ENCODE measurements at places on chromosomes 4 and X.
A peak's percentile ranks its signal among the peaks of the same experiment; 100 is the strongest.

- DNase-seq = no peak
Measured at GRCh38 chr4:73422458-73422752, 13.6 kb upstream of the AFP start.

- DNase-seq = no peak
Measured at GRCh38 chrX:47574076-47574546, 8.1 kb upstream of the TIMP1 start.

DNA sequence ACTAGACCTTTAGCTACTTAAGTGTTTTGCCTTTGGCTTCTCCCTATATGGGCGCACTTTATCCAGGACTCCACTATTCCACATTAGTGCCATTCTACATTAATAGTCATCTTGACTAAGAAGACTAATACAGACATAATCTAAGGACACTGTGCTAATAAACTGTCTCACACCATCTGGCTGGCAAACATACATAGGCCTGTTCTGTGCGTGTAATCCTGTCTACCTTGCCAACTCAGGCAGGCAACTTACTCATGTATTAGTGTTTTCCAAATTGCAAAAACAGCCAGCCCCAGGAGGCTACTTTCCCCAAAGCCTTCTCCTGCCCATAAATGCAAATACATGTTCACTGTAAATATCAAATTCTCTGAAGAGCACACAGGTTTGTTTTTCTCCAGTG, 587.3 kb downstream of the TMA16 start:
- DNase-seq = no peak

DNA sequence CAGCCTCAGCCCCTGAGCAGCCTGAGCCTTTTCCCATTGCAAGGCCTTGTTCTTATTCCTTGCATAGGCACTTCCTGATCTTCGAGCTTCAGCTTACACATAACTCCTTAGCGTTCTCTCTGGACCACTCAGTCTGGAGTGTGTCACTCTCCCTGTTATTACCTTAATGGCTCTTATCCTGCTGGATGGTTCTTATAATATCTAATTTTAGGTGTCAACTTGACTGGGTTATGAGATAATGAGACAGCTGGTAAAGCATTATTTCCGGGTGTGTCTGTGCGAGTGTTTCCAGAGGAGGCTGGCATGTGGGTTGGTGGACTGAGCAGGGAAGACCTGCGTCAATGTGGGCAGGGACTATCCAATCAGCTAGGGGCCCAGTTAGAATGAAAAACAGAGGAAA, 75.7 kb downstream of the HAUS3 start:
- DNase-seq = no peak

DNA sequence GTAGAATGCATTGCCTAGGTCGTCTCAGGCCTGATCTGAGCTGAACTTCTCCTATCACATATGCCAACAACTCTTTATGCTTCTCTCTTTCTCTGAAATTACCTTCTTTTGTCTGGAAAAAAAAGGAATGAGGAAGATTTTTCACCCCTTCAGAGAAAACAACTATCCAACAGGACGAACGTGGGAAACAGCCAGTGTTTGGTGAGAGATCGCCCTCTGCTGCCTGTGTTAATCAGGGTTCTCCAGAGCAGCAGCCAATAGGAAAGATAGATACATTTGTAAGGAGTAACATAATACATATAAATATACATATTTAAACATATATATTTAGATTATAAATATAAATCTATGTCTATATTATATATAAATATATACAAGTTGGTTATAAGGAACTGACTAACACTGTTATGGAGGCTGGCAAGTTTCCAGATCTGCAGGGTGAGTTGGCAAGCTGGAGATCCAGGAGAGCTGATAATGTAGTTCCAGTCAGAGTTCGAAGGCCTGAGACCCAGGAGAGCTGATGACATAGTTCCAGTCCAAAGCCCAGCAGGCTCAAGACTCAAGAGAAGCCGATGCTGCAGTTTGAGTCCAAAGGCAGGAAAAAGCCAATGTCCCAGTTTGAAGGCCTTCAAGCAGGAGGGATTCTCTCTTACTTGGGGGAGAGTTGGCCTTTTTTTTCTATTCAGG, 13.3 kb downstream of the CETN2 start:
- DNase-seq = no peak

GRCh38 chr4:73860181-73860580, 7.1 kb downstream of the PF4V1 start:
- no peak for DNase-seq

- no peak for DNase-seq
Measured at GRCh38 chr4:82450966-82451755, 20.8 kb downstream of the ENOPH1 start.

DNA sequence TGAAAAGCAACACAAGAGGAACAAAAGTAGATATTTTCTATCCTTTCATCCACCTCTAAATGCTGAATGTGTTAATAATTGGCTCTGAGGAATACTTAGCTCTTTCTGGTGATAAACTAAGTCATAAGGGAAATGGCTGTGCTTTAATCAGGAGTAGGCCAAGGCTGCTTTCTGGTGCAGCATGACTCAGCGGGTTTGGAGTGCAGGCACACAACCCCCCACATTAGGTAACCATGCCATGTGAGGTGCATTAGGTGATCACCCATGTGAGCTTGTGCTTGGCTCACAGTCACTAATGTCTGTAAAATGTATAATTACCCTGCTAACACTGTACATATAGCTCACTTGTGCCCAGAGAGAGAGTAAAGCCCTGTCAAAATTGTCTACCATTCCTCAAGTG, 57.2 kb downstream of the USP38 start:
- no peak for DNase-seq

GRCh38 chr4:2570551-2571222, 34.2 kb downstream of the FAM193A start:
- DNase-seq = peak; percentile 78

GRCh38 chrX:131801911-131802310, 221.2 kb upstream of the STK26 start:
- DNase-seq = no peak

- peak; percentile 38 for DNase-seq
Measured at GRCh38 chrX:39196192-39197102, 395.2 kb downstream of the MID1IP1 start.

DNA sequence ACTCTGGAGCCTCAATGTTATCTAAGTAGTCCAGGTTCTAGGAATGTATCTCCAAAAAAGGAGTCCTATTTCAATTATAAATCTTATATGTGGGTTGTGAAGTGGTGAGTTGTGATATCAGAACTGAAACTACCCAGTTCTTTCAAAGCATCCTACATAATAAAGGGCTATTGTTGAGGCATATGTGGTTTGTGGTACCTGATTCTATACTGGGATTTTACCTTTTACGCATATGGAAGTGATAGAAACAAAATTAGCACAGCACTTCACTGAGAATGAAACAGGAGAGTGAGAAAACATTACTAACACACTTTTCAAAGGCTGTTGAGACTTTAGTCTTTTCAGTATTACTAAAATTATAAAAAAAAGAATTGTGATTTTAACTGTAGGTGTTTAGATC, 417.7 kb upstream of the GALNT7 start:
- DNase-seq = no peak

DNA sequence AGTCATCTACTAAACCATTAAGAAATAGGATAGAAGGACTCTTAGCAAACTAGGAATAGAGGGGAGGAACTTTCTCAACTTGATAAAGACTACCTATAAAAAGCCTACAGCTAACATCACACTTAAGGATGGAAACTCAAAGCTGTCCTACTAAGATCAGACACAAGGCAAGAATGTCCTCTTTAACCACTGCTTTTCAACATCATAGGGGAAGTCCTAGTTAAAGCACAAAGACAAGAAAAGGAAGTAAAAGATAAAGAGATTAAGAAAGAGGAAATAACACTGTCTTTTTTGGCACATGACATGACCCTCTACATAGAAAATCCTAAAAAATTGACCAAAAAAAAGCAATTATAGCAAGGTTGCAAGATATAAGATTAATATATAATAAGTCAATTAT, 136.6 kb downstream of the FBXW7 start:
- DNase-seq = no peak

GRCh38 chrX:148530464-148531077, 30.2 kb downstream of the AFF2 start:
- no peak for DNase-seq

GRCh38 chrX:141632124-141632523, 42.6 kb downstream of the SPANXA2 start:
- no peak for DNase-seq

DNA sequence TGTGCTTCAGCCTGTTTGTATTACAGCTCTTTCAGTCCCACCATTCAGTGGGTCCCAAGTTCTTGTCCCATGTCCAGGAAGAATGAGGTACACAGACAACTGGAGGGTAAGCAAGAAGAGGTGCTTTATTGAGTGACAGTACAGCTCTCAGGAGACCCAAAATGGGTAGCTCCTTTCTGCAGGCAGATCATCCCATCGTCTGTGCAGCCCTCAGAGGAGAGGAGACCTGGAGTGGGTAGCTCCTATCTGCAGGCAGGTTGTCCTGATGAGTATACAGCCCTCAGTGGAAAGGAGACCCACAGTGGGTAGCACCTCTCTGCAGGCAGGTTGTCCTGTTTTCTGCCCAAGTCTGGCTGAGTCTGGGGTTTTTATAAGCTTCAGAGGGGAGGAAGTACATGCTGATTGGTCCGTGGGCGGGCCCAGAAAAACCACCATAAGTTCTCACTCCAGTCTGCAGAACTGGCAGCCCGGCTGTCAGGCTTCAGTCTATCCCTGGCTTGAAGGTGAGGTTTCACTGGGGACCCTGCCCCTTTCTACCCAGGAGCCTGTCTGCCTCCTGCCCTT, 18.0 kb downstream of the GRK4 start:
- DNase-seq = no peak

DNA sequence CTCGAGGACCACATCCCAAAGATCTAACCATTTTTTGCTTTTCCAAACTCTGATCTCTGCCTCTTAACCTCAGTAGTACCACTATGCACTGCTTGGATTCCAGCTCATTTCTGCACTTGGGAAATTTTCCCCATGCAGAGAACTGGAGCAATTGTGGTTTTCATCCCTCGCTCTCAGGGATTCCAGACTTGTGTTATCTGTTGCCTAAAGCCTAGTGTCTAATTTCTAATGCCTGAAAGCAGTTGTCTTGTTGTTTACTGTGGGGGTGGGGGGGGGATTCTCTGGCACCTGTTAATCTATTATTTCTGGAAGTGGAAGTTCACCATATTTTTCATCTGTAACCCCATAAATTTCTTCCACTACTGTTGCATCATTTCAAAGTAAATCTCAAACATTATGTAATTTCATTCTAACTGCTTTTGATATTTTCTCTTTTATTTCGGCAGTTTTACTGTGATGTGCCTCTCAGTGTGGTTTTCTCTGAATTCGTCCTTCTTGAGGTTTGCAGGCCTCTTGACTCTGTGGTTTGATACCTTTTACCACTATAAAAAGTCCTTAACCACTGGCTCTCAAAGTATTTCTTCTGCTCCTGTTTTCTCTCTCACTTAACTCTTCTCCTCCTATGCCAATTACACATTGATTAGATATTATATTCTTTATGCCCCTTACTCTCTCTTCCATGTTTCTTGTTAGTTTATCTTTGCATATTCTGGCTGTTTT, 205.6 kb upstream of the EOLA2 start:
- no peak for DNase-seq

GRCh38 chrX:140944710-140945109, 57.7 kb upstream of the SPANXB1 start:
- DNase-seq = no peak

DNA sequence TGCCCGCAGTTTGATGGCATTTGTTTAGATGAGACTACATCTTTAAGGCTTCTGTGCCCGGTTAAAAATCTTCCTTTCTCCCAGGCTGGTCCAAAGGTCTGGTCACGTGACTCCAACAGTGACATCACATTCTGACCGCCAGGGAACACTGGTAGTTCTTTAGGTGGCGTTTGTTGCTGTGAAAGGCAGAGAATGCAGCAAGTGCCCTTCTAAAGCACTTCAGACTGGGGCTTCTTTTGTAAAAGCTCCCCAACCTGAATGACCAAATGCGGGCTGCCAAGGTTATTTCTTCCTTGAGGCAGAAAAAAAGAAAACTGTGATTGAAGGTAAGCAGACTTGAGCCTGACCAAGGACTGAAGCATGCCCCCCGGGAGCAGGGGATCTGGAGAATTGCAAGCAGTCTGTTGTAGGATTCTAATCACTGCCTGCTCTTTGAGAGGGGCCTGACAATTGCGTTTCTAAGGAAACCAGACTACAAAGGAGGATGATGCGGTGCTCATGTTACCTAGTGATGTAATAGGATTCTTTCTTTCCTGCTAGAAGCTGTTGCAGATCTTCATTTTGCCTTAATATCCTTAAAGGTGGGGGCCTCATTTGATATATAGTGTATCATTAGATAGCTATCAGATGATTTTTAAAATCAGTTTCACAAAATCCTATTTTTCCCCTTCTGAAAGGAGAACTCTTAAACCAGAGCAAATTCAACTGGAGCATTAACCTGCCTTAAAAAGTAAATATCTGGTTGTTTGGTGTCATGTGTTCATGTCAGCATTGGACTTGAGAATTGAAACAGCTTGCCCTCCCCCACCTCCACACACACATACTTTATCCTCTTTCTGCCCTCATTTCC, 133.1 kb downstream of the AKAP4 start:
- DNase-seq = no peak

- no peak for DNase-seq
Measured at GRCh38 chr4:180350901-180351300, 1892.3 kb upstream of the TENM3 start.

DNA sequence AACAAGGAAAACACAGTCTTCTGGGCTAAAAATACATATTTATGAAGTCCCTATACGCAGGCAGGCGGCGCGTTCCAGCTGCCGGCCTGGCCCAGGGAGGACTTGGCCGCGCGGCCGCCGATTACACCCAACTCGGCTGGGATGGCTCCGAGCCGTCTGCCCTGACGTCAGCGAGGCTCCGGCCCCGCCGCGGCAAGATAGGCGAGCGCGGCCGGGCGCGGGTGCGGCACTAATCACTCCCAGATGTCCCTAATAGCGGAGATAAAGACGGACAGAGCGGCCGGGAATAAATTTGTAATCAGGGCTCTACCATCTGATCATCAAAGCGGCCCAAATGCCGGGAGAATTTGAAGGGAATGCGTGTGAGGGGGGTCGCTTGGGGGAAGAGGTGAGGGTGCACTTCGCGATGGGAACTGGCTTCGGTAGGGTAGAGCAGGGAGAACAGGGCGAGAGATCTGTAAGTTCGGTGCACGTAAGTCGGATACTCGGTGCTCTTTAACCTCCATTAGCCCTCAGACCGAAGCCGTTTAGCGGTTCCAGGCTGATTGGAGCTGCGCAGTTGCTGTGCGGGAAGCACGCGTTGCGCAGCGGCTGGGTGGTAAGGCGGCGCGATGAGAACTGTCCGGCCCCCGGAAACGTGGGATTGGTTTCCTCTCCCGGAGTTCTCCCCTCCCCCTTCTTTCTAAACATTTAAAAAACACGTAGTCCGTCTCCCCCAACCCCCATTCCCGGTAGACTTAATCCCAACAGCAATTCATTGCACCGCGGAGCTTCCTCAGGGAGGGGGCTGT, 7.7 kb downstream of the HAND2 start:
- no peak for DNase-seq

DNA sequence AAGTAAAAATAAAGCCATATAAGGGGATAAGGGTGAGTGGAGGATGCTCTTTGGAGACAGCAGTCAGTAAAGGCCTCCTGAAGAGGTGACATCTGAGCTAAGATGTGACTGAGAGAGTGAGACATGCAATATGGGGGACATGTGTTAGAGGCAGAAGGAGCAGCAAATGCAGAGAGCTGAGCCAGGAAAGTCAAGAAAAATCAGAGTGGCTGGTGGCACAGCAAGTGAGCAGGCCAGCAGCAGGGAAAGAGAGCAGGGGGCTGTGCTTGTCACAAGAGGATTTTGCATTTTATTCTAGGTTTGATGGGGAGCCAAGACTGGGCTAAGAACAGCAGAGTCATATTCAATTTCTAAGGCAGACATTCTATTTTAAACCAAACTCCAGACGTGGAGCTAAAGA, 394.5 kb downstream of the KCNIP4 start:
- no peak for DNase-seq
